ENCODE measurements at places on chromosomes 3 and 15.

GRCh38 chr3:13690636-13691035 is 141.7 kb downstream of the FBLN2 start:
- H3K36me3 ChIP-seq, result no peaks in the 10 kb centered on the region
- H3K4me3 ChIP-seq, result no peak overlapping the region
- H3K4me1 ChIP-seq, result no peaks in the 10 kb centered on the region
- H3K27me3 ChIP-seq, result no peaks in the 10 kb centered on the region
- peak; percentile 45 for DNase-seq
- H3K27ac ChIP-seq, result no peak overlapping the region

- no peaks in the 10 kb centered on the region for H3K27me3 ChIP-seq
- no peaks in the 10 kb centered on the region for H3K36me3 ChIP-seq
- H3K27ac ChIP-seq, result no peak overlapping the region
Observed at GRCh38 chr3:169945313-169945712, 21.3 kb upstream of the SEC62 start.

DNA sequence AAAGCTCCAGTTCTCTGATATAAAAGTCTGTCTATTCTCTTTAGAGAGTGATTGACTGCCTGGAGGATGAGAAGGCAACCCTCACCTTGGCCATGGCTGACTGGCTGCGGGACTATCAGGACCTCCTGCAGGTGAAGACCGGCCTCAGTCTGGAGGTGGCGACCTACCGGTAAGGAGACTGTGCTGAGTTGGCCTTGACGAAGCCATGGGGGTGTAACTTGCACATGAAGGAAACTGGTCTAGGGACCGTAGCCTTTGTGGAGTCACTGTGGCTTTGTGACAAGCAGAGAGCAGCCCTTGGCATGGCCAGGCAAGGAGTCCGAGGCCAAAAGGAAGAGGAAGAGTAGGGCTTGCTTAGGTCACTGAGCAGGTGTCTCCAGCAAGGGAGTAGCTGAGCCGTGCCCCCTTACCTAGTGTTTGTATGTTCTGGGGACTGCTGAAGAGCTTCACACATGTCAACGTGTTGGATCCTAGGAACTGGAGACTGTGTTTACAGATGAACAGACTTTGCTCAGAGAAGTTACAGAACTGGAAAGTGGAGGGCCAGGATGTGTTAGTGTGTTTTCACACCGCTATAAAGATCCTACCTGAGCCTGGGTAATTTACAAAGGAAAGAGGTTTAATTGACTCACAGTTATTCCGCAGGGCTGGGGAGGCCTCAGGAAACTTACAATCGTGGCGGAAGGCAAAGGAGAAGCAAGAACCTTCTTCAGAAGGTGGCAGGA is 8.8 kb downstream of the SYNM start:
- no peak overlapping the region for H3K4me3 ChIP-seq
- peaks cover 29% of the 10 kb centered on the region for H3K36me3 ChIP-seq
- no peaks in the 10 kb centered on the region for H3K27me3 ChIP-seq
- DNase-seq, result no peak

DNA sequence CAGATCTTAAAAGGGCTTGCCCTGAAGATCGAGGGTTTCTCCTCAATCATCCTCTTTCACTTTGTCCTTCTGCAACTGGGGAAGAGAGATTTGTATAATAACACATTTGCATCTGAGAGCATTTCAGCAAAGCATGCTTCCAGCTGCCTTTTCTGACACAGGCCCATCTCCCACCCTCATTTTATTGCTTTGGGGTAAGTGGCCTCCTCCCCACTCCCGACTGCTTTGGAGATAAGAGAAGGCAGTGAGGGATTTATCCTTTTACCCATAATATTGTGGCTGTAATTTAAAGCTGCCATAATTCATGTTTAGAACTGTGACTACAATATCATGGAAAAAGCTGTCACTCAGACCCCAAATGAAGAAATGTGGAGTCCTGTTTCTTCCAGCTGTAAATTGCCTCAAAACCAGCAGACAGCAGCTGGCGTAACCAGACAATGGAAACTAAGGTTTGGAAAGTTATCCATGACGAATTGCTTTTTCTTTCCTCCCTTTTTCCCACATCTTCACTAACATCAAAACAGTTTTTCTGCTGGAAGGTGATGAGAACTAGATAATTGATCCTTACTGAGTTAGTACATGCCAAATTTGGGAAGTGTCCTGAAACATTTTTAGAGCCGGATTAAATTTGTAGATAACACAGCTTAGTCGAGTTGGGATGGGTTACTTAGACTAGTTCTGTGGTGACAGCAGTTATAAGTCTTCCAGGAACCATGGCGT is 104.2 kb upstream of the PFN2 start:
- H3K27me3 ChIP-seq, result no peaks in the 10 kb centered on the region
- peak; percentile 64 for DNase-seq
- H3K4me1 ChIP-seq, result peaks cover 38% of the 10 kb centered on the region
- peak overlapping the region; percentile 12 for H3K27ac ChIP-seq
- no peaks in the 10 kb centered on the region for H3K36me3 ChIP-seq
- no peak overlapping the region for H3K4me3 ChIP-seq

GRCh38 chr3:120659285-120659684 is 22.8 kb downstream of the HGD start:
- no peaks in the 10 kb centered on the region for H3K4me1 ChIP-seq
- H3K27ac ChIP-seq, result no peak overlapping the region
- no peaks in the 10 kb centered on the region for H3K27me3 ChIP-seq
- H3K36me3 ChIP-seq, result no peaks in the 10 kb centered on the region

DNA sequence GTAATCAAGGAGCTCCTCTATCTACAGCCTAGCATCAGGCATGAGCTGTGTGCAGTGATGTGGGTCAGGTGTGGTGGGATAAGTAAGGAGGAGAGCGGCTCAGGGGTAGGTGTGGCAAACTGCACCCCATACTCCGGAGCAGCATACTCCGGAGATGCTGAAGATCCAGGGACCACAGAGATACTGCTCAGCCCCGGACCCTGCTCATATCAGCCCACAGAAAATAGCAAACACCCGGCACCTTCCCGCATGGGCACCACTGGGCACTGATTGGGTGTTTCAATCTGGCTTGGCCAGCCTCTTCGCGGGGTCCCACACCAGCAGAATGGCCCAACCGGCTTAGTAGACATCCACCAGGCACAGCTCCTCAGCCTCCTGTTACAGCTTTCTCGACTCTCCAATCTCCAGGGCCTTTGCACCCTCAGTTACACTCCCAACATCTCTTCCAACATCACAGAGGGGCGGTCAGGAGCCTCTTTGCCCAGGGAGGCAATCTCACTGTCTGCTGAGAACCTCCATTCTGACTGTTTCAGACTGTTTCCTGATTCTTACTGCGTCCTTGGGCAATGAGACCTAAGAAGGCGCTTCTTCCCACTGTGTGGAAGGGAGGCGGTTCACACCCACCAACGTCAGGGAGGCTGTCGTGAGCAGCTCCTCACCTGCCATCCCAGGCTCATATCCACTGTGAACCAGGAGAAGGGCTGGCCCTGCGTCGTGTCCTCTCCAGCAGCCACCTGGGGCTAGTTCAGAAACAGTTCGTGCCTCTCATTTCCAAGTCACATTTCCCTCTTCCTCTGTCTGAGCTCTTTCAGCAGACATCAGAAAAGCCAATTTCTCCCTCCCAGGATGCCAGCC is 59.8 kb downstream of the CAPN7 start:
- H3K27ac ChIP-seq, result no peak overlapping the region
- H3K27me3 ChIP-seq, result no peaks in the 10 kb centered on the region

DNA sequence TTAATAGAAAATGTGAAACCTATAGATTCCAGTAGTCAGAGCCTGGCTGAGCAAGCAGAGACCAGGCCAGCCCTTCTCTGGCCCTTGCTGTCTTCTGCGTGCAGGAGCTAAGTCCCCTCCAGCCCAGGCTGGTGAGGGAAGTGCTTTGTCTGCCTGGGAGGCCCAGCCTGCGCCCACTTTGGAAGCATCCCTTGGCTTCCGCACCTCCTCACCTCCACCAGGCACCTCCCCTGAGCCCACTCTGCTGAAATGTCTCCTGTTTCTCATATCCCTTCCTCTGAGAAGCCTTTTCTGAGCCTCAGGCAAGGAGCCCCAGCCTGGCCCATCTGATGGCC is 45.3 kb downstream of the ALDH1L1 start:
- H3K4me3 ChIP-seq, result no peak overlapping the region
- no peaks in the 10 kb centered on the region for H3K36me3 ChIP-seq
- no peaks in the 10 kb centered on the region for H3K27me3 ChIP-seq
- H3K4me1 ChIP-seq, result no peaks in the 10 kb centered on the region
- H3K27ac ChIP-seq, result no peak overlapping the region
- no peak for DNase-seq

DNA sequence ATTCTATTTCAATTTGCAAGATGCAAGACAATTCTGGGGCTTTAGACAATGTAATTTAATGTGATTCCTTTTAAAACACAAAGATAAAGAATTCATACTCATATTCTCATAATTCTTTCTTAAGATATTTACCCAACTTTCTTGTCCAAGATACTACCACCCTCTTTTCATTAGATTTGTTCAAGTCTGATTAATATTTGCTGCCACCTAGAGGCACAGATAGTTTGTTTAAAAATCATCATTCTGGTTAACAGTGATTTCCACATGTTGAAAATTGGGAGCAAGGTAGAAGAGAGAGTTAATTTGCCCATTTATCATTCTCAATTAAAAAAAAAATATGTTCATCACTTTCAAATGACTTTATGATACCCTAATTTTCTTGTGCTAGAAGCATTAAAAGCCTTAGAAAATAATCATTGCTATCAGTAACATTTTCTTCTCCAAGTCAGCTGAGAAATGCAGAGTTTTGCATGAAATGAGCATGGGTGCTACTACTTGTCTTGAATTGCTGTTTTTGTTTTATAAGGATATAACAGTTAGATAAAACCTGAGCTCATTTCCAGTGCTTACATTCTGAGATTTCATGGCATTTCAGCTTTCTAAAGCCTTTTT is 11.6 kb downstream of the TAMM41 start:
- no peaks in the 10 kb centered on the region for H3K27me3 ChIP-seq
- no peaks in the 10 kb centered on the region for H3K4me1 ChIP-seq
- peak; percentile 73 for DNase-seq
- no peak overlapping the region for H3K4me3 ChIP-seq
- peaks cover 26% of the 10 kb centered on the region for H3K36me3 ChIP-seq

DNA sequence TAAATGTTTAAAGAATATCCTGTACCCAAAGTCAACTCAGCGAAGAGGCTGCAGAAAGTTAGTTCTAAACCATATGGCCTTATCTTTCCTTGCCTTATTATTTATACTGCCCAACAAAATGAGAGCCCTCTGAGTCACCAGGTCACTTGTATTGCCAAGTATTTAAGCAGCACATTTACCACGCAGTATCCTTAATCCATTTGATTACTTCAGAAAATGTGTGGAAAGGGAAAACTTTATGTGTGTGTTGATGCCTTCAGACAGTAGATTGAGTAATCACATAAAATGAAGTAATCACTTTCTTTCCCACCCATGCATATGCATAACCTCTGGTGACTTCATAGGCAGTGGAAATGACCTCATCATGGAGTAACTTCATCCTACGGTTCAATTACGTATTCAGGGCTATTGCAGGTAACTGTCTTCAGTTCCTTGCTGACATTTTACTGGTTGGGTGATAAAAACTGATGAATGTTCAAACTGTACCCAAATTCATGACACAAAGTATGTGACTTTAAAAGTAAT is 7.5 kb upstream of the CADPS start:
- no peaks in the 10 kb centered on the region for H3K4me1 ChIP-seq
- no peaks in the 10 kb centered on the region for H3K27me3 ChIP-seq
- no peak overlapping the region for H3K4me3 ChIP-seq
- H3K36me3 ChIP-seq, result no peaks in the 10 kb centered on the region
- no peak for DNase-seq
- no peak overlapping the region for H3K27ac ChIP-seq

DNA sequence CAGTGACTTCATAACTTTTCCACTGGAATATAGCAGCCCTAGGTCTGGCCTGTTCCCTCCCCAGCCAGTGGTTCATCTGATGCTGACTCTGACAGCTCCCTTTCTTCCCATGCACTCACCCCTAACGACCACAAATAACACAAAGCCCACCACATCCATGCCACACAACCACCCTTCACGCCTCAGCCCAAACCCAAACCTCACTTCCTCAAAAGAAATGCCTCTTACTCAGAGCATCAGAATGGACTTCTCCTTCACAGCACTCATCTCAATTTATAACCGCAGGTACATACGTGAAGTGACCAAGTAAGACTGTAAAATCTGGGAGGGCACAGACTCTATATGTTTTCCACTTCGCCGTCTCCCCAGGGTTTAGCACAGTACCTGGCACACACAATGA is 1.1 kb downstream of the RBSN start:
- DNase-seq, result peak; percentile 16
- H3K4me1 ChIP-seq, result peaks cover 10% of the 10 kb centered on the region
- no peaks in the 10 kb centered on the region for H3K27me3 ChIP-seq
- H3K27ac ChIP-seq, result no peak overlapping the region
- no peak overlapping the region for H3K4me3 ChIP-seq

- H3K36me3 ChIP-seq, result no peaks in the 10 kb centered on the region
- H3K4me1 ChIP-seq, result peaks cover 22% of the 10 kb centered on the region
- no peak overlapping the region for H3K4me3 ChIP-seq
Observed at GRCh38 chr15:27238707-27239423, 267.9 kb downstream of the GABRG3 start.

DNA sequence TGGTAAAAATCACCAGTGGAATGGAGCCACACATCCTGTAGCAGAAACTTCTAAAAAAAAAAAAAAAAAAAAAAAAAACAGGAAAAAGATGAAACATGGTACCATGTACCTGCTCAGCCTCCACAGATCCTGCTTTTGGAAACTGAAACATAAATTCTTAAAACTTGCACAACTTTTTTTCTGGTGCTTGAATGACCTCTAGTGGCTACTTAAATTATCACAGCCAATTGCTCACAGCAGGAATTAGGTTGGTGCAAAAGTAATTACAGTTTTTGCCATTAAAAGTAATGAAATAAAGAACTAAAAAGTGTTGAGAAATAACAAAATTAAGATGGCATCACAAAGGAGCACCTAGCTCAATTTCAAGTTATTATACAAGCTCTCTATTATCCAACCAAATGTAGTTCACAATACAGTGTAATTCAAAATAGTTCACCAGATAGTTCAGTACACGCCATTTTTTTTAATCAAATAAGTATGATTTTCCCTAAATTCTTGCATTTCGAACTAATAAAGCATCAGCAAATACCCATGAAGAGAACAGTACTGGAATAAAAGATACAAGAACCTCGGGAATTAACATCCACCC is 80.6 kb downstream of the ULK4 start:
- no peaks in the 10 kb centered on the region for H3K36me3 ChIP-seq
- H3K4me1 ChIP-seq, result no peaks in the 10 kb centered on the region
- H3K4me3 ChIP-seq, result no peak overlapping the region
- H3K27me3 ChIP-seq, result no peaks in the 10 kb centered on the region
- no peak for DNase-seq

- H3K4me1 ChIP-seq, result peaks cover 4% of the 10 kb centered on the region
- H3K27me3 ChIP-seq, result no peaks in the 10 kb centered on the region
- H3K36me3 ChIP-seq, result no peaks in the 10 kb centered on the region
- H3K4me3 ChIP-seq, result no peak overlapping the region
- no peak overlapping the region for H3K27ac ChIP-seq
- no peak for DNase-seq
Observed at GRCh38 chr15:31387479-31388118, 61.0 kb downstream of the KLF13 start.

- H3K4me1 ChIP-seq, result no peaks in the 10 kb centered on the region
- H3K36me3 ChIP-seq, result no peaks in the 10 kb centered on the region
- H3K27ac ChIP-seq, result no peak overlapping the region
- H3K4me3 ChIP-seq, result no peak overlapping the region
- no peaks in the 10 kb centered on the region for H3K27me3 ChIP-seq
Observed at GRCh38 chr15:101256757-101257156, 4.9 kb upstream of the CHSY1 start.

- no peaks in the 10 kb centered on the region for H3K27me3 ChIP-seq
- peaks cover 2% of the 10 kb centered on the region for H3K4me1 ChIP-seq
- no peak for DNase-seq
- peaks cover 3% of the 10 kb centered on the region for H3K36me3 ChIP-seq
Observed at GRCh38 chr3:185740133-185740532, 84.7 kb downstream of the IGF2BP2 start.

- no peaks in the 10 kb centered on the region for H3K36me3 ChIP-seq
- peaks cover 5% of the 10 kb centered on the region for H3K4me1 ChIP-seq
- no peaks in the 10 kb centered on the region for H3K27me3 ChIP-seq
- no peak overlapping the region for H3K27ac ChIP-seq
- no peak for DNase-seq
Observed at GRCh38 chr15:39092761-39093160, 488.1 kb upstream of the THBS1 start.

Data from trophoblast cell (in vitro differentiated cells and primary cell).